ENCODE measurements at places on chromosomes 16 and 17.

DNA sequence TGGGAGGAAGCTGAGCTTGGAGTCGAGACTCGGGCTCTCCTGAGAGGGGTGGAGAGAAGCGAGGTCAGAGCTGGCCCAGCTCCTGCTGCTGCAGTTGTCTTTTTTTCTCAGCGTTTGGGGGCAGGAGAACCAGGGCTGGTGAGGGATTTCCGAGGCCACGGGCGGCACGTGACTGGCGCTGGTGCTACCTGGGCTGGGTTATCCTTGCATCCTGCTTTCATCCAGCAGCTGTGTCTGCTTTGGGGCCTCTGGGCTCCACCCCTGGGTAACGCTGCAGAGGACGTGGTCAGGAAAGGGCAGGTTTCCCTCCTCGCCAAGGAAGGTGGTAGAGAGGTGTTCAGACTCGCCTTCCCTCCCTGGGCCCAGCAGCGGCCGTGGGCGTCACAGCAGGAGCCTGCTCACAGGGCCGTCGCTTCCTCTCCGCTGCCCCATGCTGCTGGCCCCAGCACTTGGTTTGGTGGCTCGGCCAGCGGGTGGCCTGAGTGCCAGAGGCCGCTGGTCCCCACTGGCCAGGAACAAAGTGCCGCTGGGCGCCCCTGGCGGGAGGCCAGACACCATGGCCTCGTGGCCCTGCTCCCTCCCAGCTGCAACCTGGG, 22.5 kb downstream of the GSE1 start:
- DNase-seq: no peak

GRCh38 chr17:81838753-81839255, 4.0 kb upstream of the PPP1R27 start:
- no peak for DNase-seq

DNA sequence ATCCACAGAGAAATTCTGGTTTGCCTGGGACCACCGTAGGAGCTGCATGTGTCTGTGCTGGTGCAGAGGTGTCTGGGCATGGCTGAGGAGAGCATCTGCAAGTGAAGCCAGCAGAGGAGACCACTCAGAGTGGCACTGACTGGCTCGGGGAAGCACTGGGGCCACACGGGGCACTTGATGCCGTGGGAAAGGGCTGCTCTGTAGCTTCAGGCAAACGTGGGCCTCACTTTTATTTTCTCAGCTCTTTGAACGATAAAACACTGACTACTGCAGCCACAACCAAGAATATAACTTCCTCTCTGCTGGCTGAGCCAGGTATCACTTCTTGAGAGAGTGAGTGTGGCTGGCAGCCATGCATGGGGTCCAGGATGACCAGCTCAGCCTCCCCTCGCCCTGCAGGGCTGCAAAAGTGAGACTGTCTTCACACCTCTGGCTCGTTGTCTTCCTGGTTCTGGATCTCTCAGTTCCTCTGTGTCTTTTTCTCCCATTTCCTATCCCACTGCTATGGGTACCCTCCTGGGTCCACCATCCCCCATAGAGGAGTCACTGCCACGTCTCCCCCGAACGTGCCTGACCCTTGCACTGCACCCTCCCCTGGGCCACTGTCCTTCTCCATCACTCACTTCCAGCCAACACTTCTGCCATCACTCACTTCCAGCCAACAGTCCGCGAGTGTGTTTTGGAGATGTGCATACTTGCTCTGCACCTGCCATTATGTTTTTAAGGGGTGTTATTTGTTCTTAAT, 201.4 kb upstream of the CHMP6 start:
- no peak for DNase-seq

DNA sequence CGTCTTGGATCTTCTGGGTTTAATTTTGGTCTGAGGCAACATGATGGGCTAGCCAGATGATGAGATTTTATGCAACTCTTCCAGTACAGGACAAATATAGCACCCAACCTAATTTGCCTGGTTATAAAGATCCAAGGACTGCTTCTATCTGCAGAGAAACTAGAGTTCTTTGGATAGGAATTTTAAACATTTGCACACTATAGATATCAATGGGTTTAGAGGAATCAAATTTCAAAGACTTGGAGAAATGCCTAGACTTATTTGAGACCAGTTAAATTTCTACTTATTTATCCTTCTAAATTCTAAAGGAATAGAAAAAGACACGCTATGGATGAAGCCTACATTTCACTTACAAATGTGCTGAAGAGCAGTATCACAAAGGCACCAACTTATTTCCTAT, 12.6 kb downstream of the PMFBP1 start:
- no peak for DNase-seq

- DNase-seq: no peak
These were observed 27.1 kb upstream of the CIITA start for GRCh38 chr16:10849736-10850477.

GRCh38 chr17:48927978-48928745, 16.5 kb downstream of the SNF8 start:
- no peak for DNase-seq

DNA sequence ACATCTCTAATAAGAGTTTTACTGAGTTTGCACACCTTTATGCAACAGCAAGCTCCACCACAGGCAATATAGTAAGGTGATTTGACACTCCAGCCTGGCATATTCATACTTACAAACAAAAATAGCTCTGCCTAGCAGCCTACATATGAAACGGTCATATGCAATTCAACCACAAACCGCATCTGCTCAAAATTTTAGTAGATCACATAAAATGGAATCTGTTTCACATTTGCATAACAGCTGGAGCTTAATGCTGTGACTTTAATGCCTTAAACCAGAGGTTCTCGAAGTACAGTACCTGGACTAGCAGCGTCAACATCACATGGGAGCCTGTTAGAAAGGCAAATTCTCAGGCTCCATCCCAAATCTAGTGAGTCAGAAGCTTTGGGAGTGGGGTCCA, 578.4 kb downstream of the CDH11 start:
- DNase-seq: no peak

- DNase-seq: no peak
These were observed 85.5 kb upstream of the RPL38 start for GRCh38 chr17:74117999-74118421.

DNA sequence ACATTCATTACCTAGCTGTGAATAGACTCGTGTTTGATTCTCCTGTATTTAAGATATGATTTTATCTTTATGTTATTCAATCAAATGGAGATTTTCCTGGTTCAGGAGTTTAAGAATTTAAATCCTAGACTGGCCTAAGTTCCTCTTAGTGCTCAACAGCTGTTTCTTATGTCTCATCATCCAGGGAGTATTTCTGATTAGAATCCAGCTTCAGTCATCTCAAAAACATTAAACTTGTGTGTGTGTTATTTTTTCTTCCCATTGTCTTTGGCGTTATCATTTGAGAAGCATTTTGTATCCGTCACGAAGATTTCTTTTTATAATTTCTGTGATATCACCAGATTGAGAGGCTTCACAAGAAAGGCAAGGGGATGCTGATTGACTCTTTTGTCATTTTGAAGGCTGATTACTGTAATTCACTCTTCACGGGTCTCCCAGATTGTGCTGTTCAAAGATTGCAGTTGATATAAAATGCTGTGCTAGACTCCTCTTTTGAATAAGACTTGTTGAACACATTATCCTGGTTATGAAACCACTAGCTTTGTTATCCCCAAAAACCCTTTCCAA, 204.8 kb downstream of the CDH8 start:
- DNase-seq: no peak

GRCh38 chr17:81930142-81931125, 2.9 kb upstream of the MAFG start:
- DNase-seq: no peak

DNA sequence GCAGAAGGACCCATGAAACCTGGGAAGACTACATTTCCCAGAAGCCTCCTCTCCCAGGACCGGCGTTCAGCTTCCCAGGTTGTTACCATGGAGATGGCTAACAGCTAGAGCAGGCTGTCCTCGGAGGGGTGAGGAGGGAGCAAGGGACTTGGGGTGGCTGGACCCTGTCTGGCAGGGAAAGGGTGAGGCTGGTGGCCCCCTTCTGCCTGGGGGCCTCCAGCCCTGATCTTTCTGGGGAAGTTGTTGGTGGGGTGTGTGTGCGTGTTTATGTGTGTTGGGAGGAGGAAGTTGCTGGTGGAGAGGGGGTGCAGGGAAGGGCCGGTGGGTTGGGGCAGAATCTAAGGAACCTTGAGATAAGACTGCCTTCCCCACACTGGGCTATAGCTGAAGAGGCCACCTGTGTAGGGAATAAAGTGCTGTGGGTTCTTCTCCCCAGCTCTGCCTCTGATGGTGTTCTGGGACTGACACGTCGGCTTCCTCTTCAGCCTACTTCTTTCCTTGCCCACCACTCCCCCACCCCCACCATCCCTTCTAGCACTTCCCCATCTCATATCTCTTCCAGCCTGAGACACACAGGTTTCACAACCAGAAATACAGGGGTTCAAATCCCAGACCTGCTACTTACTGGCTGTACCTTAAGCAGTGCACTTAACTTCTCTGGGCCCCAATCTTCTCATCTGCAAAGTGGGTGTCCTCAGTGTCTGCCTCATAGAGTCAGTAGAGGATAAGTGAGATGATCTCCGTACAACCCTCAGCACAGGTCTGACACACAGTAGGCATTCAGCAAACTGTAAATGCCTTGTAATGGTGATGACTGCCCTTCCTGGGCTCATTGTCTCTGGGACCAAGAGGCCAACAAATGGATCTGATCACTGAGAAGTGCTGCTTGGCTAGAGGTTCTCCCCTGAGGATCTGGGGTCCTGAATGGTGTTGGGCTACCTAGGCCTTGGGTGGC, at the start of gene DRC7:
TSS of gene DRC7 (plus strand) at position 82 of the 955 bp plus-strand sequence. CDS start 3,144 bp downstream, outside the sequence.
- DNase-seq: peak; percentile 85

- peak; percentile 78 for DNase-seq
These were observed 38.3 kb downstream of the CDK5R1 start for GRCh38 chr17:32525122-32525521.

DNA sequence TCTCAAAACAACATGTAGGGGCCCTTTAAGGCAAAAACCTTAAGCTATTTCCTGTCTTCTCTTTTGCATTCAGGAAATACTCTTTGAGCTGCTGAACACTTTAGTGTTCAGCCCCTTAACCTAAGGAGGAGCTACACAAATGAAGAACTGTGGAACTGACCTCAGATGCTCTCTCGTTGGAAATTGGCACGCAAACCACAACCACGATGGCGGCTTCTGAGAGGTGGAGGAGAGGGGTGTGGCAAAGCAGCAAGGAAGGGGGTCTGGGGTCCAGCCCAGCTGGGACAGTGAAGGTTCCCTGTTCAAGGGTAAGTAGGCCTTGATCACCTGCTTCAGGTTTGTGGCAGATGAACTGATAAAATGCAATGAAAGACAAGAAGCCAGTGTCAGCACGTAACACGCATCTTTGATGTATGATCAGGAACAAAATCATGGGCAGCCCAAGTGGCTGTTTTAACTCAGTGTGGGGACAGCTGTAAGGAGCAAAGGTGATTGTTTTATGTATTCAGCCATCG, 291.6 kb upstream of the TNRC6C start:
- DNase-seq: peak; percentile 93

- no peak for DNase-seq
These were observed 55.1 kb downstream of the WNT3 start for GRCh38 chr17:46763416-46763815.

GRCh38 chr17:65071861-65072260, 15.3 kb upstream of the GNA13 start:
- DNase-seq: no peak

DNA sequence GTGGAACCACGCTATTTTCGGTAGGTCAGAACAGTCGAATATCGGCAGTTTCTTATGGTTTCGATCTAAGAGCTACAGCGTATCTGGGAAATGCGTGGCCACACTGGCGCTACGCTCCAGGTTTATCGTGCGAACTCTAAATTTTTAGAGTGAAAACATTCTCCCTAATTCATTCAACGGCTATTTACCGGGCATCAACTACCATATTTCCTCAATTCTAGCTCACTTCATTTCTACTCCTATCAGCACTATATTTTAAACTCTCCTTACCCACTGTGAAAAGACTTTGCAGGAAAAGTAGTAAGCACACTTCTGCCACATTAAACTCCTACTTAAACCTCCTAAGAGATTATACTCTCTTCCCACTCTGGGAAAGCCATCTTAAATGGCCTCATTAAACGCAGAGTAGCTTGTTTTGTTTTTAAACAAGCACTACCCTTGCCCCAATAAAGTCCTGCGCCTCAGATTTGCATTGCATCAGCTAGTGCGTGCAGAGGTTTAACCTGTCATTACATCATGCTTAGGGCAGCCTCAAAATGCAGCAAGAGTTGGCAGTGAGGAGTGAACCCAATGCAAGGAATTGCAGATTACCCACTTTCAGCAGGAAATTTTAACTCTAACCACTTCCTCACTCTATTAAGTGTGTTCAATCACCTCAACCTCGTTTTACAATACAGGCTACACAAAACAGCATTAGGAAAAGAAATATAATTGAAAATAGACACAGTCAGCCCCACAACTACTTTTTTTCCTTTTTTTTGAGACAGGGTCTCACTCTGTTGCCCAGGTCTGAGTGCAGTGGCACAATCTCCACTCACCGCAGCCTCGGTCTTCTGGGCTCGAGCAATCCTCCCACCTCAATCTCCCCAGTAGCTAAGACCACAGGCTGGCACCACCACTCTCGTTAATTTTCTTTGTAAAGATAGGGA, 18.8 kb downstream of the SIAH1 start:
- peak; percentile 79 for DNase-seq

- no peak for DNase-seq
These were observed 22.8 kb downstream of the COX11 start for GRCh38 chr17:54945671-54946070.

DNA sequence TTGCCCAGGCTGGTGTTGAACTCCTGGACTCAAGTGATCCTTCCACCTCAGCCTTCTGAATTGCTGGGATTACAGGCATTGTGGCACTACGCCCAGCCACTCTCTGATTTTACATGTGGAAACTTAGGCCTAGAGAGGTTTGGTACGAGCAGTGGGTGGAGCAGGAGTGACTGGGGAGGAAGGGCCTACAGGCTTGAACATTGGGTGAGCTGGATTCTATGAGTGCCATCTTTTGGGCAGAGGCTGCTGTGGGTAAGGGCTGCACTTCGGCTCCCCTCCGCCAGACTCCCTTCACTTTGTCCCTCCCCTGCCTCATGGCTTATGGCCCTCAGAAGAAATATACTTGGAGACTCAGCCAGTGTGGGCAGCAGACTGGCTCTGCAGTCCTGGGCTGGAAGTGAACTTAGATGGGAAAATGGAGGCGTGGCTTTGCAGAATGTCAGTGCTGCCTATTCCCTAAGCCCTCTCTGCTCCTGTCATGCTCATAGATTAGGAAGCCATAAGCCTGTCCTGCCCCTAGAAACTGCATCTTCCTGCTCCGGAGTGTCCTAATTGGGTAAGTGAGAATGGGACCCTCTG, 9.5 kb upstream of the MRC2 start:
- no peak for DNase-seq

- no peak for DNase-seq
These were observed 10.2 kb downstream of the TRARG1 start for GRCh38 chr17:1289695-1290094.

DNA sequence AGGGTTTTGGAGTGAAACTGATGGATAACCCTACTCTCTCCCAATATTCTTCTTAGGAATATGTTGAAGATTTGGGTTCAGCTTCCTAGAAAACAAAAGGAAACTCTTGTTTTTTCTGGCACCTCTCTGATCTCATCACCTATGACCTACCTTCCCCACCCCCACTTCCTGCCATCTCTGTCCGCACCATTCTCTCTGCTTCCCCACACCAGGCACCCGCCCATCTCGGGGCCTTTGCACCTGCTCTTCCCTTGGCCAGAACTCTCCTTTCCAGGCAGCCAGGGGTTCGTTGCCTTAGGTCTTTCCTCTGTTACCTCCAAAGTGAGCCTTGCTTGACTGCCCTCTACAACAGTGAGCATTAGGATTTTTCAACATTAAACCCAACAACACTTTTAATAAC, 159.7 kb downstream of the IRX3 start:
- DNase-seq: no peak
